ENCODE measurements at places on chromosomes 5 and 9. TPM values are rescaled to one million over a fixed set of nuclear protein-coding genes. Genes with fewer than 3 reads are reported as not detected.

- no peak for DNase-seq
These were observed 54.5 kb downstream of the PUM3 start for GRCh38 chr9:2789355-2789754.

- DNase-seq = no peak
These were observed 1325.0 kb upstream of the DMAC1 start for GRCh38 chr9:9124616-9125015.

- no peak for DNase-seq
These were observed 131.0 kb downstream of the ADAMTS16 start for GRCh38 chr5:5270958-5271785.

- DNase-seq = no peak
These were observed 59.8 kb upstream of the POU5F2 start for GRCh38 chr5:93800988-93801811.

DNA sequence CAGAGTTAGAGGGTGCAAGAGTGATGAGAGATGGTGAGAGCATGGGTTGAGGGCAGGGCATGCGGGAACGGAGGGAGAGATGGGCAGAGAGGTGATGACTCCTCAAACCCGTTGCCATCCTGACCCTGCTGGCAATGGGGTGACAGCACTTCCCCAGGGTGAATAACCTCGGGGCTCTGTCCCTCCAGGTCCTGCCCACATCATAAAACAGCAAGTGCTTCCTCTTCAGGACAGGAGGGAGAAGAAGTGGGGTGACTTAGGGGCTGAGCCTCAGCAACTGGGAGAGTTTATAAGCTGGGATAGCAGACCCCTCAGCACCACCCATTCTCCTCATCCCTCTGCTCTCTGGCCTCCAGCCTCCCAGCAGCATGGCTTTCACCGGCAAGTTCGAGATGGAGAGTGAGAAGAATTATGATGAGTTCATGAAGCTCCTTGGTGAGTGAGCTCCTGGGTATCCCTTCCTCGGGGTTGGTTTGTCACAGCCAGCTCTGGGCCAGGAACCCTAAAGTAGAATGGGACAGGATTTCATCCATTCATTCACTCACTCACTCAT lies at the start of gene FABP6:
TSS of gene FABP6 (plus strand) at position 317 of the 553 bp plus-strand sequence. CDS start at position 369, 52 bp downstream.
- no peak for DNase-seq

- DNase-seq = no peak
These were observed 54.1 kb downstream of the IPPK start for GRCh38 chr9:92615790-92616189.

- no peak for DNase-seq
These were observed 49.5 kb downstream of the MRRF start for GRCh38 chr9:122314165-122314564.

Gene SNCAIP
- not detected for total RNA-seq

- DNase-seq = no peak
These were observed 16.5 kb downstream of the HBEGF start for GRCh38 chr5:140329739-140330481.

DNA sequence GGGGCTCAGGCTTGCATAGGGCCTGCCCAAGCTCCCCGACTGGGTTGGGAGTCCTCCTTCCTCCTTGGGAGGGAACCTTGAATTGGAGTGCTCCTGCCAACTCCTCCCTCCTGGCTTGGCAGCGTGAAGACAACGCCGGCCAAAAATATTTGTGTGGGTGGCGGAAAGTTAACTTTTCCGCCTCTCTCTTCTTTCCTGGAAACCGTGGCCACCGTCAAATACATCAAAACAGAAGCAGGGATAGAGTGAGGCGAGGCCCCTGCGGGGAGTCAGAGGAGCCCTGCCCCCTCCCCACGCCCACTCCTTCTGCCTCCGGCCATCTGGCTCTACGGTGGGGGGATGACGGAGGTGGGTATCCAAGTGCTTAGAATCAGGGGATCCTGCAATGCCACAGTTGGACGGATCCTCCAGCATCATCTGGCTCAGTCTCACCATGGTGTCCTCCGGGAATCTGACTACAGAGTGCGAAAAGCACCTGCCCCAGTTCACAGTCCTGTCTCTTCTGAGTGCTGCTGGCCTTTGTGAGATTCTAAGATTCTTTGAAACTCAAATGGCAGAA lies 25.2 kb upstream of the SYNPO start:
- DNase-seq = no peak

- no peak for DNase-seq
These were observed 337.7 kb upstream of the PANK3 start for GRCh38 chr5:168916852-168917251.

Gene SLC34A3
- not detected for total RNA-seq

GRCh38 chr5:72470826-72471225 lies 36.4 kb downstream of the ZNF366 start:
- DNase-seq = no peak

Gene F2RL2
- total RNA-seq = 0.05 TPM

- no peak for DNase-seq
These were observed 55.9 kb upstream of the C5orf58 start for GRCh38 chr5:170176916-170177315.
